Bone marrow (tissue), 2 donors: ENCODE measurements at places on chromosomes 12 and 14.

GRCh38 chr14:50308363-50308915 is 3.6 kb downstream of the L2HGDH start:
- no peak for DNase-seq

GRCh38 chr14:69170839-69171238 is 17.9 kb upstream of the DCAF5 start:
- no peak for DNase-seq

- no peak for DNase-seq
Measured at GRCh38 chr12:15183821-15184220, 37.4 kb downstream of the RERG start.

DNA sequence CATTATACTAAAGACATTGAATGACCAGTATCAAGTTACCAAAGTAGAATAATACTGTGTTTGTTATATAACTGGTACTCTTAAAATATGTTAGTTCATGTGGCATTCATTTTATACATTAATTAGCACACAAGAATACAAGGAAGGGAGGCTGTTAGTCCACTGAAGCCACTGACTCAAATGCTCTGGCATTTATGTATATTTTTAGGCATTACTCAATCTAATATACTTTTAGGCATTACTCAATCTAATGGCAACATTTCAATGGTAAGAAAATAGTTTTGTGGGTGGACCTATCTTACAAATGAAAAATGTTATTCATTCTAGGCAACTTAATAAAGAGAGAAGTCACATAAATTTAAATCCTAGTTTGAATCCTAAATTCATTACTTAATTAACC is 874.4 kb upstream of the USP15 start:
- no peak for DNase-seq

DNA sequence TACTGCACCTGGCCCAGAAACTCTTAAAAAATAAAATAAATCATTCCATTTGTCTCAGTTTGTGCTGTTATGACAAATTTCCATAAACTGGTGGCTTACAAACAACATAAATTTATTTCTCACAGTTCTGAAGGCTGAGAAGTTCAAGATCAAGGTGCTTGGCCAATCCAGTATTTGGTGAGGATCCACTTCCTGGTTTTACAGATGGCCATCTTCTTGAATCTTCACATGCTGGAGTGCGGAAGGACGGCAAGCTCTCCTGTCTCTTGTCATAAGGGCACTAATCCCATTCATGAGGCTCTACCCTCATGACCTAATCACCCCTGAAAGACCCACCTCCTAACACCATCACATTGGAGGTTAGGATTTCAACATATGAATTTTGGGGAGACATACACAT is 29.9 kb upstream of the MYBPC1 start:
- DNase-seq: no peak

DNA sequence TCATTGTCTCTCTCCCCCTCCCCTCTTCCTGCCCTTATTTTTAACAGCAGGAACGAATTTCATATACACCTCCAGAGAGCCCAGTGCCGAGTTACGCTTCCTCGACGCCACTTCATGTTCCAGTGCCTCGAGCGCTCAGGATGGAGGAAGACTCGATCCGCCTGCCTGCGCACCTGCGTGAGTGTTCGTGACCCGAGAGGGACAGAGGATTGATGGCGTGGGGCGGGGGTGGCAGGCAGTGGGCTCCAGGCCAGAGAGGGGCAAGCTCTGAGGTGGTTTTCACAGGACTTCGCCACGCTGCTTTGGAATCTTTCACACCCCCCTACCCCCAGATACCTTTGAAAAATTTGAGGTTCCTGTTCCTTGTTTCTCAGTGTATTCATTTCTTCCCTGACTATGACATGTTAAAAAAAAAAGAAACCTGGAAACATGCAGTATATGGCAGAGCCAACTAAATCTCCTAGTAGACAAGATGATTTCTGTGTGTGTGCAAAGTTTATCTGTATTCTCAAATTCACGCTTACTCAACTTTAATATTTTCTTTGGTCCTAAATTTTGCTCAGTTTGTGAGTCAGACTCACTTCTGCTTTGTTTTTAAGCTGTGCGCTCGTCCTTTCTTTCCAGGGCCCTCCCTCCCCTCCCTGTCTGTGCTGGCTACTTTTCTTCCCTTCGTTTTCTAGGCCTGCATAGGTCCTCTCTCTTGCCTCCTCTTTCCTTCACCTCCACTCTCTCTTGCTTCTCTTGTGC is 103.1 kb downstream of the ETV6 start:
- no peak for DNase-seq
